ENCODE measurements at places on chromosomes 1 and 21. TPM values are rescaled to one million over a fixed set of nuclear protein-coding genes. Genes with fewer than 3 reads are reported as not detected.

GRCh38 chr1:53442299-53442698, 16.9 kb upstream of the DMRTB1 start:
- no peak for DNase-seq

DNA sequence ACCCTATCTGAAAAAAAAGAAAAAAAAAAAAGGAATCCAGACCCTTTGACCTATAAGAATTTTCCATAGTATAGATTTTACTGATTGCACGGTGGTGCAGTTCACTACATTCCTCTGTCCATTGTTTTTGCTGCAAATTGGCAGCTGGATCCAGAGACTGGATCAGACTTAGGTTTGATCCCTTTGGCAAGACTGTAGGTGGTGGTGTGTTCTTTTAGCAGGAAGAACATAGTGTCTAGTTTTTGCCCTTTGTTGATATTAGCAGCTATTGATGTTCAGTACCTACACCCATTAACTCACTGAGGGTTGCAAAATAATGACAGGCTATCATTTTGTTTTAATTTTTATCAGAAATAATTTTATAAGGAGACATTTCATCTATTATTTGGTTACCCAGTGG, 37.1 kb downstream of the OSBPL9 start:
- DNase-seq = no peak

- no peak for DNase-seq
Observed at GRCh38 chr1:117814856-117815797, 114.3 kb downstream of the GDAP2 start.

The OXCT2 gene
- polyA plus RNA-seq = not detected

The TSTD1 gene
- 790 TPM for polyA plus RNA-seq

GRCh38 chr1:20153000-20153418, 13.9 kb downstream of the PLA2G2F start:
- DNase-seq = no peak

DNA sequence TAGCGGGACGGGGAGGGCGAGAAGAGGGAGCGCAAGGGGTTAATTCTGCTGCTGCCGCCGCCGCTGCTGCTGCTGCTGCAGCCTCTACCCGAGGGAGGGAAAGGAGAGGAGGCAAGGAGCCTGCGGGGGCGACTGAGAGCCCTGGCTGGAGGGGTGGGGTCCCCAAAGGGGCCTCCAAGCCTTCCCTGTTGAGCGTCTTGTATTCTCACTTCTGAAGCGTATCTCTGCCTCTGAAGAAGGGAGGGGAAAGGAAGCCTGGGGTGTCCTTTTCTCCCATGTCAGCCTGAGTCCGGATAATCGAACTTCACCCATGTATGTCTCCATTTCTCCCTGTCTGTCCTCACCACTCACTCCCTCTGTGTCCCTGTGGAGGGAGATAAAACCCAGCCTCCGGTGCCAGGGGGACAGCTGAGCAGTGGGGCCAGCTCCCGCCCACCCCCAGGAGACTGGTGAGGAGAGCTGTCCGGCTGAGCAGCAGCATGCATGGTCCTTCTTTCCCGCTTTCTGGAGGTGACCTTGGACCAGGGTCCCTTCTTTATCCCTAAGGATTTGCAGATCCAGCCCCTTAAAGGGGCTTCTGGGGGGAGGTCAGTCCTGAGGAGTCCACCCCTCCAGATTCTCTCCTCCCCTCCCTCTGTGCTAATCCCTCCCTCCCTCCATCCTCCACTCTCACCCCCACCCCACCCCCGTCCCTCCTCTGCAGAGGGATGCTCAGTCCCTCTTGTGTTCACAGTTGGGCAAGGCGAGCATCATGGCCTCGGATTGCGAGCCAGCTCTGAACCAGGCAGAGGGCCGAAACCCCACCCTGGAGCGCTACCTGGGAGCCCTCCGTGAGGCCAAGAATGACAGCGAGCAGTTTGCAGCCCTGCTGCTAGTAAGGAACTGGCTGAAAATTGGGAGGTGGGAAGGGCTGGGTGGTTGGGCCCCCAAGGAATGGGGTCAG, 1.0 kb downstream of the NCDN start:
- no peak for DNase-seq

The CFAP107 gene
- polyA plus RNA-seq = not detected

DNA sequence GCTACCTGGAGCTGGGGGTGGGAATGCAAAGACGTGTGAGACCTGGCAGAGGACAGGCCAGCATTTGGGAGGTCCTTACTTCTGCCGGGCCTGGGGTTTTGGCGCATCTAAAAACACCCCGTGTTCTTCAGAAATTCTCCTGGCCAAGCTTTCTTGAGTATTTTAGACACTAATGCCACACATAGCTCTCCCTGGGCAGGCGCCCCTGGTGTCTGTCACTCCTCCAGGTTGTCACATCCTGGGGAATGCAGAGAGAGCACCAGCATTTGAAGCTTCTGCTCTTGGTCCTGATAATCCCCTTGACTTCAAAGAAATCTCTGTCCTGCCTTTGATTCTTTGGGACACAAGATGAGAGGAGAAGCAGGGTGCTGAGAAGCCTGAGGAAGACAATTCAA, 6.0 kb downstream of the CAPN9 start:
- no peak for DNase-seq

- DNase-seq = no peak
Observed at GRCh38 chr1:33140153-33141149, 41.4 kb downstream of the TRIM62 start.

DNA sequence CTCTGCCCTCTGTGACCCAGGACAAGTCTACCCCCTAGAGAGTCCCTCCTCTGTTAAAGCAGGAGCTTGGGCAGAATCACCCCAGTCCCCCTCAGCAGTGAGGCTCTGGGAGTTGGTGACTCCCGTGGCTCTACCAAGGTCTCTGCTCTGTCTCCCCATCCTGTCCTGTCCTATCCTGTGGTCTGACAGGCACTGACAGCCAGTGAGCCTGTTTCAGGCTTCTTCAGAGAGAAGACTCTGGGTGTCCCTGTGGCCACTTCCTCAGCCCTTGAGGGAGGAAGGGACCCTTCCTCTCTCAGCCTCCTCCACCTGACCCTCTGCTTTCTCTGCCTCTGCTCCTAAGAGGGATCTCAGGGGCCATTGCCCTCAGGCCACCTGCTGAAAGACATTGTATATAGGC, 148.7 kb downstream of the FCRL5 start:
- no peak for DNase-seq

The CLCA4 gene
- polyA plus RNA-seq = not detected

The LCE2A gene
- polyA plus RNA-seq = not detected

DNA sequence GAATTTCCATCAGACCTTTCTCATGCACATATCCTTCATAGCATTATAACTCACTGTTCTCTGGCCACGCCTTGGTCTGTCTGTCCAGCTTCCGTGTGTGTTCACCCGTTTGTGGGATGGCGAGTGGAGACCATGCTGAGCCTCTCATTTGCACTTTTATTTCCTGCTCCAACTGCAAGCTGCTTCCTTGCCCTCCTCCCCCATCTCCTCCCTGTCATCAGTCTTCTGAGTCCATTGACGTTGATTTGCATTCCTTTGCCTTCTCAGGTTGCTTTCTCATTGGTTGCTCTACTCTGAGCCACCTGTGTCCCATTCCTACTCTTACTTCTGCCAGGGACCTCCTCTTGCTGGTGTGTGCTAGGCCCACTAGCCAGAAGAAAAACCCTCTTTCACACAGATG, 146.4 kb downstream of the NOS1AP start:
- no peak for DNase-seq

DNA sequence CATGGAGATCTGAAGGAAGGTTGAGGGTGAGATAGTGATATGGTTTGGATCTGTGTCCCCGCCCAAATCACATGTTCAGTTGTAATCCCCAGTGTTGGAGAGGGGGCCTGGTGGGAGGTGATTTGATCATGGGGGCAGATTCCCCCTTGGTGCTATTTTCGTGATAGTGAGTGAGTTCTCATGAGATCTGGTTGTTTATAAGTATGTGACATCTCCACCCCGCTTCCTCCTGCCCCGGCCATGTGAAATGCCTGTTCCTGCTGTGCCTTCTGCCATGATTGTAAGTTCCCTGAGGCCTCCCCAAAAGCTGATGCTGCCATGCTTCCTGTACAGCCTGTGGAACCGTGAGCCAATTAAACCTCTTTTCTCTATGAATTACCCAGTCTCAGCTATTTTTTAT, 451.9 kb upstream of the VAMP3 start:
- no peak for DNase-seq

GRCh38 chr1:98203466-98203865, 282.6 kb upstream of the DPYD start:
- no peak for DNase-seq

DNA sequence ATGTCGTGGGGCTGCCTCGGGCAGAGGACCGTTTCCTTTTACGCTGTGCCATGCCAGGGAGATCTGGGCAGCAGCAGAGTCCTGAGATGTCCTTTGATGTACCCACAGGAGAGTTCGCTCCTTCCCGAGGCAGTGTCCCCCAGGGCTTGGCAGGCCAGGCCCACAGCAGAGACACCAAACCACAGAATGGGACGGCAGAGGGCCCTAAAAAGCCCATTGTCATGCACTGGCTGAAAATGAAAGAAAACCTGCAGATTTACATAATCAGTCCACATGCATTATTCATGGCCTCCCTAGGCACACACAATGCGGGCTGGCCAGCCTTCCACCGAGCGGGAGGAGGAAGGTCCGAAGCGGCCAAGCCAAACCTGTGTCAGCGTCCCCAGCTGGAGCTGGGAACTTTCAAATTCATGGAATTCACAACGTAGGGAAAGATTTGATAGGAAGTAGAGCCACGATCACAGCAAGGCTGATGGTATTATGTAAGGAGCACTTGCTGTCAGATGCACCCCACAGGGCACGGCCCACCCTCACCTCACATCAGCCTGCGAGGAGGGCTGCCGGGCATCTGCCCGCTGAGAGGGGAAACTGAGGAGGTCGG, 25.3 kb upstream of the EFHD2 start:
- peak; percentile 8 for DNase-seq

DNA sequence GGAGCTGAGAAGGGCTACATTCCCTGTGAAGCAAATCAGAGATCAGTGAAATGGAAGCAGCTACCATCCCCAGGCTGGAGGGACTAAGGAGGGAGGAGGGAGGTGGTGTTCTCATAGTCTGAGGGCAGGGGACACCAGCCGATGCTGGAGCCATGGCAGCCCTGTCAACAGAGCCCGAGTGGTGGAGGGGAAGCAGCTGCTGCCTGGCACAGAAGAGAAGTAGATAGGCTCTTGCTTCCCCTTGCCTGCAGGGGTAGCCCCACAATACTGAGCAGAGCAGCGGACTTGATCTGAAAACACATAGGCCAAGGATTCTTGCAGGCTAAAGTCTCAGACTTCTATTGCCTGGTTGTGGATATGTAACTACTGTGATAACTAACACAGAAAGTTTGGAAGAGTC, 255.1 kb downstream of the FGGY start:
- DNase-seq = no peak

The GRIK1 gene
- not detected for polyA plus RNA-seq

DNA sequence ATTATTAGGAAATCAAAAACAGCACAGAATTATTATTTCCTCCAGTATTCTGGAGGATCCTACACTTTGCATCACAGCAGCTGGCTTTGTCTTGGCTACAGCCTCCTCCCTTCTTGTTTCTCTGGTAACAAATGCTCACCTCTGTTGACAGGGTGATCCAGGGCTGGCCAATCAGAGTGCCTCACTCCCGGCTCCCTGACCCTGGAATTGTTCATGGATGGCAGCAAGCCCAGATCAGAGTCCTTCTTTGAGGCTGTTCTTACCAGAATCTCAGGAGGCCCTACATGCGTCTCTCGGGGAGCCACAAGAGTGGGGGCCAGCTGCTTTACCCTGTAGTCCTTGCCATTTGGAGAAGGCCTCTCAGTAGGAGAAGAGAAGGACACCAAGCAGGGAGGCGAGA, 48.4 kb upstream of the IGSF5 start:
- no peak for DNase-seq

The RHOU gene
- polyA plus RNA-seq = not detected

DNA sequence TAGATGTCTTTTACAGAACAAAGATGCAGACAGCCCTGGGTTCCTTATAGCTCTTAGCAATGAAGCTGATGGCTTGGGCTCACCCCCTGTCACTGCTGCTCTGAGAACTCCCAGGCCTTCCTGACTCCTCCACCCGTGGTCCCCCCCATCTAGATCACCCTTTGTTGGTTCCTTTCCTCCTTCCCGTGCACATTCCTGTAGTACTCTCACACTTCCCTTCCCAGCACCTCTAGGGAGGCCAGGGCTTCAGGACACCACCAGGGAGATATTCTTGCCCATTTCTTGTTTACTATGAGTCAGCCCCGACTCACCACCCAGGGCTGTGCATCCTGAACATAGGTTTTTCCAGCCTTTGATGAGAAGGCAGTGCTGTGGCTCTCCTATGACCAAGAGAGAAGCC, 14.4 kb upstream of the NOS1AP start:
- DNase-seq = no peak
